NB4 (cell line): ENCODE measurements at places on chromosomes 12 and 14.

DNA sequence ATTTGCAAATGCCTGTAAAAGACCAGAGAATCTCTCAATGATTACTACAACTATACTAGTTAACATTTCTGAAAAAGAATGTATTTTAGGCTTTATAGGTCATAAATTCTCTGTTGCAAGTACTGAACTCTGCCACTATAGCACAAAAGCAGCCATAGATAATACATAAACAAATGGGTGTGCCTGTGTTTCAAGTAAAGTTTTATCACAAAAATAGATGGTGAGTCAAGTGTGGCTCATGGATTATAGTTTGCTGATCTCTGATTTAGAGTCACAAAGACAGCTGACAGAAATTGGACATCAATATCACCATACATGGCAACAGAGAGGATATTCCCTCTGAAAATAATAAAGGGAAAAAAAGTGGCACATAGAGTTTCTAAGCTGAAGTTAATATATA lies 68.1 kb downstream of the FSCB start:
- DNase-seq, result no peak

DNA sequence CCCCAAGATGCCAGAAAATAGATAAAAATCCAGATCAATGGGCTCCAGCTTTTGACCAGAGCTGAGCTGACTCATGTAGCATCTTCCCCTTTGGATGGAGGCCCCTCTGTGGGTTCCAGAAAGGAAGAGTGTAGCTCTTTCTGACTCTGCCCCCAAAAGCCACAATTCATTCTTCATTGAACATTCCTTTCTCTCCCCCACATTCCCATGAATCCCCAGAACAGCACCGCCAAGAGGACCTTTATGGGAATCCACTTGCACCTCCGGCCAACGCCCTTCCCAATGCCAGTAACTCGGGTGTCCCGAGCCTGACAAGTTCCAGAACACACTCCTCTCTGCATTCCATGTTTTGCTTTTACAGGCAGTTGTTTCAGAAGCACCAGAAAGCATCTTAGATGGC lies 210.6 kb upstream of the DIO3 start:
- no peak for DNase-seq

- DNase-seq, result peak; percentile 98
Observed at GRCh38 chr12:92539110-92539749, 163.6 kb upstream of the PLEKHG7 start.

DNA sequence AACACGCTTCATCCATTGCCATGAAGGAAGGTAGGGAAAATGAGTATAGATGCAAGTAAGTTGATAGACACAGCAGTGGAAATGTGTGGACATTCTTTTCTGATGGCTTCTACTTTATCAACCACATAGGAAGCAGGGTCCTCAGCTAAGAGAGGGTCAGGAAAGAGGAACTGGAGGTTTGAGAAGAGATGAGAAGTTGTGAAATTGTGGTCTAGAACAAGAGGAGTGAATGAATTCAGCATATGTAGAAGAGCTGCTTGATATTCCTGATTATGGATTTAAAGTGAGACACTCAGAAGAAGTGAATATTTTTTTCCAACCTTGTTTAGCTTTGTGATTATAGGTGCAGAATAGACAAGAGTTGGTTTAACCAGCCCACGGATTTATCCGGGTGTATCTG lies 128.5 kb downstream of the SLC15A5 start:
- DNase-seq, result peak; percentile 81

GRCh38 chr12:121568971-121569751 lies 11.7 kb downstream of the KDM2B start:
- no peak for DNase-seq

- no peak for DNase-seq
Observed at GRCh38 chr14:102220031-102220430, 80.3 kb downstream of the WDR20 start.

DNA sequence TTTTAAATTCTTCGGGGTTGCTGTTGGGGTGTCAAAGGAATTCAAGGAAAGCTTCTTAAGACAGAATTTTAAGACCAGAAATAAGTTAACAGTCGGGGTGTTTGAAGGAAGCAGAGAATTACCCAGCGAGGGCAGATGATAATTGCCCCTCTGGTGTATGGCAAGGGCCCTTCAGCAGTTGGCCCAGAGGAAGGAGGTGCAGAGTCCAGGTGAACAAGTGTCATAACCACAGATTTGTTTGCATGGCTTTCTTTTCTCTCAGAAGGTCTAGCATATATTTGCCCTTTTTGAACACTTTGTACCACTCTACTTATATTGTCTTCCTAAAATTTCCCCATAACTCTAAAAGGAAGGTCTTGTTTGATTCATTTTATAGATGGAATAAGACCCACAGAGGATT lies 1.8 kb downstream of the PDE6H start:
- no peak for DNase-seq

DNA sequence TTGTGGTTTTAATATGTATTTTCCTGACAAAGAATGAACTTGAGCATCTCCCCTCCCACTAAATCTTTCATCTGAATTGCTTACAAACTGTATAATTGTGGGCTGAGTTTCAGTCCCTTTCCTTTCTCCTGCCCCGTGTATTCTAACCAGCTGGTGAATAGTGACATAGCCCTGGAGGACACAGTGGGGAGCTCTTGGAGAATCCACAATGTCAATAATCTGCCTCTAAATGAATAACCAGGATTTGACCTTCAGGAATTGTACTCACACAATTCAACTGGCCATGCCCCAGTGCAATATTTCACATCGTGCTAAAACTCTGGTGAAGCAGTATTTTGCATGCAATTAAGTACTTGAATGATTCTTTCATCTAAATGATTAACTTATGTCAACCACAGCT lies 177.2 kb downstream of the C12orf42 start:
- no peak for DNase-seq

DNA sequence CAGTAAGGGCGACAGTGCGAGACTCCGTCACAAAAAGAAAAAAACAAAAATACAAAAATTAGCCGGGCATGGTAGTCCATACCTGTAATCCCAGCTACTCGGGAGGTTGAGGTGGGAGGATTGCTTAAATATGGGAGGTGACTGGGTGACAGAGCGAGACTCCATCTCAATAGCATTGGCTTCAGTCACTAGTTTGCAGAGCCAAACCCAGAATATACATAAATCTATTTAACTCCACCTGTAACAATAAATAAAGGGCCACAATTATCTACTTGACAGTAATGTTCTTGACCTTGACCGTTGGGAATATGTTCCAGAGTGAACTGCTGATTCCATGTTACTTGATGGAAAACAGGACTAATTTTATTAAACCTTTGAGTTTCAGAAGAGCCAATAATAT lies 198.9 kb upstream of the MDGA2 start:
- DNase-seq, result no peak

DNA sequence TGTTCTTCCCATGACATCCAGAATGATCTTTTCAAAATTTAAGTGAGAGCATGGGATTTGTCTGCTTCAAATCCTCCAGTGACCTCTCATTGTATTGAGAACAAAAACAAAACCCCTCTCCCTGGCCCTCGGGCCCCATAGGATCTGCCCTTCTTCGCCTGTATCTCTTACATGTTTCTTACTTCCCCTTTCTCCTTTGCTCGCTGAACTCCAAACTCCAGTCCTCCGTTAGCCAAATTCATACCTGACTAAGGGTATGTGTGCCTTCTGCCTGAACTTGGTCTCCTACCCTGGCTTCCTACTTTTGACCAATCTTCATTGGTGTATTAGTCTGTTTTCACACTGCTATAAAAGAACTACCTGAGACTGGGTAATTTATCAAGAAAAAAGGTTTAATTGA lies 13.2 kb upstream of the TSPAN11 start:
- peak; percentile 31 for DNase-seq

DNA sequence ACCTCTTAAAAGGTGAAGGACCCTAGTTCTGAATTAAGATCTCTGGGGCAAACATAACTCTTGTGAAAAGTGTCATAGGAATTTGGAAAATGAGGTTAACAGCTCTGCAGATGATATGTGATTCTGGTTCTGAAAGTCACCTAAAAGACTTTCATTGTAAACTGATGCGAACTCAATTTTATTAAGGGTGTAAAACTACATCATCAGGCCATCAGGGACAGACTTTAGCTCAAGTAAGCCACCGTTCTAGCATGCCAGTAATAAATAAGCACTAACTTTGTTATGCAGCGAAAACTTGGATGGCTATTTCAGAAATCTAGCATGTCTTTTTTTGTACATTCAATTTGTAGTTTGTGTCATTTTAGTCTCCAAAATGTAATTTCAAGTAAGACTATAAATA lies 61.6 kb downstream of the R3HDM2 start:
- DNase-seq, result no peak

DNA sequence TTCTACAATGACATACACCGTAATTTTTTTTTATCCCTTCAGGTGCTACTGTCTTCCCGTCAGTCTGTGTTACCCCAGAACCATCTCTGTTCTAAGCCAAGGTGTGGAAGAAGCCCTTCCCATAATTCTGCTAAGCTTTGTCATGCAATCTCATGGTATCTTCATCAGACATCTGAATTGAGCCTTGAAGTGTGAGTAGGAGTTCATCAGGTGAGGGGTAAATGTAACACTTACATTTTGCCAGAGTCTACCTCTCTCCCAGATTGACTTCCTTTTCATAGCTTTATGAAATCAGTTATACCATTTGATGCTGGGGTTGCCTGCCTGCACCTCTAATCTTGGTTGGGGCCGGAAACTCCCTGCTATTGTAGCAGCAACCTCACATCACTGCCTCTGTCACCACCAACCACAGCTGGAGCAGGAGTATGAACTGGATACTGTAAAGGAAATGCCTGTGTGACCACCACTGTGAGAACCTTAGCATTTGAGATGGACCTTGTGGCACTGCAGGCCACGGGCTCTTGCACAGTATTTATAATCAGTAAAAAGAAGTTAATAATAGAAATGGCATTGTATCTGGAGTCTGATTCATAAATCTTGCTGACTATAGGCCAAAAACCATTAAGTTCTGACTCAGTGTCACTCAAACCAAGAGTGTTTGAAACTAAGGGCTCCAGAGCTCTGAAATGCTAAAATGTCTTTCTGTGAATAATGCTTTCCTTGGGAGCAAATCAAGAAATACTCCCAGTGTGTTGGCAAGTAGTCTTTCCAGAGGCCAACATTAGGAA lies 58.7 kb upstream of the STK38L start:
- no peak for DNase-seq

DNA sequence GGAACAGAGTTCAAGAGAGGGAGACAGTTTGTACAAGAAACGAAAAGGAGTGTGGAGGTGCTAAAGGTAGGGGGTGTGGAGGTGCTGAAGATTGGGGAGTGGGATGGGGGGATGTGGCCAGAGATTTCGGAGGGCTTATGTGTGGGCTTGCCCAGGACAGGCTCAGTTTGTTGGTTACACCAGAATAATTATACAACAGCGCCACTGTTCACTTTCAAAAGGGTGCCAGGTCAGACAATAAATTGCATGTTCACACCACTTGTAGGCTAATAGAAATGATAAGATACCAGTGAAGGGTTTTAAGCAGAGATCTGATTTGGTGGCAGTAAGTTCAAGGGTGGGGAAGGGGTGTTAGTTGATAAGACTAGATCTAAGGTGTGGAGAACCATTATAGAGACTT lies 75.3 kb downstream of the PRKCH start:
- DNase-seq, result no peak

- DNase-seq, result peak; percentile 70
Observed at GRCh38 chr12:1093166-1093751, 102.2 kb downstream of the ERC1 start.

DNA sequence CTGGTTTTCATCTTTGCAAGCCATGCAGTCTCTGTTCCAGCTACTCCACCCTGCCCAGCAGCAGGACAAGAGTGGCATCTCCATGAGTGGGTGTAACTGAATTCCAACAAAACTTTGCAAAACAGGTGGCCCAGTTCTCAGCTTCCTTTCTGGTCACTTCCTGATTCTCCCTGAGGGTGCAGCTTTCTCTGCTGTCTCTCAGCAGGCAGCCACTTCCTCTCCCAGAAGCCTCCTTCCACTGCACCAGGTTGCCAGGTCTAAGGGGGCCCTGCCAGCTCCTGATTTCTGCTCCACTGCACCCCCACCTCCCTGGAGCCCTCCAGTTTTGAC lies 341.0 kb upstream of the FKBP4 start:
- DNase-seq, result peak; percentile 77

- no peak for DNase-seq
Observed at GRCh38 chr12:84413656-84414055, 498.9 kb downstream of the SLC6A15 start.

DNA sequence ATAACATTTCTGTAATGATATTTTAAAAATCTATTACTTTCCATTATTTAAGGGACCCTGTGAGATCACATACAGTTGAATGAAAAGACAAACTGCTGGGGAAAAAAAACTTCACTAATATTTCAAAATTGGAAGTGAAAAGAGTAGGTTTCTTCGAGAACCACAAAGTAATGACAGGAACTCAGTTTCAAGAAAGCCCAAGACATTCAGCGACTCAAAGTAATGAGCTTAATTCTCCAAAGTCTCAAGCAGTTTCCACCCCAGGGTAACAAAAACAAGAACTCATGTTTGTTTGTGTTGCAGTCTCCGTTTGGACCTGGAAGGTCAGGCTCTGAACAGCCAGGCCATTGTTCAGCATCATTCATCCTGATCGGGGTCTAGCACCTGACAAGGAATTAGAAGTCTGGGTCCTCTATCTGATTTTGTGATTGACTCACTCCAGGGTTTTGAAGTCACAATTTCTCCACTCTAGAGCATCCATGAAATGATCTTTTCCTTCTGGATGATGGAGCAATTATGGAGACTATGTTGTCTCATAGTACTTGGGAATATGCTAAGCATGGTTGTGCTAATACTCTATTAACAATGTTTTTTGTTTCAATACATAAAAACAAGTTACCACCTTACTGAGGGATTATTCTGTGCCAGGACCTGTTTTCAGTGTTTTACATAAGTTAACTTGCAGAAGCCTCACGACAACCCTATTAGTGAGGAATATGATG lies 126.9 kb downstream of the SLC25A21 start:
- no peak for DNase-seq

DNA sequence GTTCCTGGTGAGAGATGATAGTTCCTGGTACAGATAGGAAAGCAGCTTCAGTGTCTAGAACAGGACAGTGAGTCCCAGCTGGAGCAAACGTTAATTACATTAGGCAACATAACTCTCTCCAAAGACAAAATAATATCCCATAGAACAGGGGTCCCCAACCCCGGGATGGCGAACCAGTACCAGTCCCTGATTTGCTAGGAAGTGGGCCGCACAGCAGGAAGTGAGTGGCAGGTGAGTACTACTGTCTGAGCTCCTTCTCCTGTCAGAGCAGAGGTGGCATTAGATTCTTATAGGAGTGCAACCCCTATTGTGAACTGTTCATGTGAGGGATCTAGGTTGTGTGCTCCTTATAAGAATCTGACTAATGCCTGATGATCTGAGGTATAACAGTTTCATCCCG lies 204.1 kb downstream of the NELL2 start:
- DNase-seq, result no peak
